ENCODE measurements at places on chromosomes 7 and 10.

DNA sequence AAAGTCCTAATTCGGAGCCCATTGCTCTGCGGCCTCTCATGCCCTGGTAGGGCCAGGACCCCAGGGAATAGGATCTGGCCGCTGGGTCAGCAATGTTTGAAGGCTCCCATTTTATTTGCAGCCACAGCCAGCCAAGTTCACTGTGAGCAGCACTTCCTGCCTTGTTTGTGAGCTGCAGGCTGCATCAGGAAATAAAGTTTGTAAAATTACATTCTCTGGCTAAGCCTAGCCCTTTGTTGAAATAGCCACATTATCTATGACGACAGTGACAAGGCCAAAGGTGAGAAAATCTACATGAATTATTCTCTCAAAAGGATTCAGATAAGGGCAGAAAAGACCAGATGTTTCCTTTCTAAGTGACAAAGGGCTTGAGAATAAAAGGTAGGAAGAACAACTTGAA is 23.7 kb upstream of the ITGB1 start:
- DNase-seq, result peak; percentile 94

- no peak for DNase-seq
These were observed 218.2 kb upstream of the KLF14 start for GRCh38 chr7:130951976-130952876.

- no peak for DNase-seq
These were observed 21.5 kb upstream of the EPHB6 start for GRCh38 chr7:142833174-142834048.

GRCh38 chr10:113557903-113558321 is 5.1 kb downstream of the HABP2 start:
- DNase-seq, result no peak

GRCh38 chr10:132306864-132307751 is 642 bp downstream of the STK32C start:
- no peak for DNase-seq

DNA sequence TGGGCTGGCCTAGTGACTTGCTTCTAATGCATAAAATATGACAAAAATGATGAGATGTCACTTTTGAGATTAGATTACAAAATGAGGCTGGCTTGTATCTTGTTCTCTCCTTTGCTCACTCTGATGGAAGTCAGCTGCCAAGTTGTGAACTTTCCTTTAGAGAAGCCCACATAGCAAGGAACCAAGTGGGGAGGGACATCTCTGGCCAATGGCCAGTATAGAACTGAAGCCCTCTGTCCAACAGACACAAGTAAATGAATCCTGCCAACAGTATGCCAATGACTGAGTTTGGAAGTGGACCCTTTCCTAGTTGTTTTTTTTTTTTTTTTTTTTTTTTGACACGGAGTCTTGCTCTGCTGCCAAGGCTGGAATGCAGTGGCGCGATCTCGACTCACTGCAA is 3.3 kb downstream of the ZC3HC1 start:
- DNase-seq, result no peak

DNA sequence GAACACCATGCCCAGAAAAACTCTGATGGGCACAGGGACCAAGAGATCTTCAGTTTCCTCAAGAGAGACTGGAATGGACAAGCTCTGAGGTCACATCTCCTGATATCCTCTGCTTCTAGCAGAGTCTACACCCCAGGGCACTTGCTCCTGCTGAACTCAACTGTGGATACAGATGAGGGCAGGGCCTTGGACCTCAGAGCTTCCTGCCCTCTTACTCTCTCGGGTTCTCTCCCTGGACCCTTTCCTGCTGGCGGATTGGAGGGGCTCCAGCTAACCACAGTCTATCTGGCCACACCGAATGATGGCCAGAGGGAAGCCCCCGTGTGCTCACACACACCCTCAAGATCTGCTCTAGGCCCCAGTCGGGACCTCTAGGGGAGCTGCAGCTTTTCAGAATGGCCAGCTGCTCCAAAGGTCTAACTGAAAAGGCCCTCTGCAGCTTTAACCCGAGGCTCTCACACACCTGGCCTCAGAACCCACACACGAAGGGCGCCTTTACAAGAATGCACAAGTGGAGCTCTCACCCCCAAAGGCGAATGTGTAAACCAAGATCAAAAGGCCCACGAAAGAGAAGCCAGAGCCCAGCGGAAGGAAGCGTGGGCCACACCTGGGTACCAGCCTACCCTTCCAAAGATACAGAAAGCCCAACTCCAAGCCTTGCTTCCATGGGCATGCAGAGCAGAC is 65.5 kb downstream of the FAM53B start:
- no peak for DNase-seq

DNA sequence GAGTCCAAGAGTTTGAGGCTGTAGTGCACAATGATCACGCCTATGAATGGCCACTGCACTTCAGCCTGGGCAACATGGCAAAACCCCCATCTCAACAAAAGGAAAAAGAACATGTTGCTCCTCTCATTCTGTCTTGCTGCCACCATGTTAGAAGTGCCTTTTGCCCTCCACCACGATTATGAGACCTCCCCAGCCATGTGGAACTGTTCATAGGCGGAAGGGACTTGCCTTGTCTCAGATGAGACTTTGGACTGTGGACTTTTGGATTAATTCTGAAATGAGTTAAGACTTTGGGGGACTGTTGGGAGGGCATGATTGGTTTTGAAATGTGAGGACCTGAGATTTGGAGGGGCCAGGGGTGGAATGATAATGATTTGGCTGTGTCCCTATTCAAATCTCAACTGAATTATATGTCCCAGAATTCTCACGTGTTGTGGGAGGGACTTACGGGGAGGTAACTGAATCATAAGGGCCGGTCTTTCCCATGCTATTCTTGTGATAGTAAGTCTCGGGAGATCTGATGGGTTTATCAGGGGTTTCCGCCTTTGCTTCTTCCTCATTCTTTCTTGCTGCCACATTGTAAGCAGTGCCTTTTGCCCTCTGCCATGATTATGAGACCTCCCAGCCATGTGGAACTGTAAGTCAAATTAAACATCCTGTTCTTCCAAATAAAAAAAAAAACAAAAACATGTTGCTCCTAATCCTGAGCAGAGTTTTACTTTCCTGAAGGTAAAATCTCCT is 22.3 kb downstream of the DLG5 start:
- no peak for DNase-seq

DNA sequence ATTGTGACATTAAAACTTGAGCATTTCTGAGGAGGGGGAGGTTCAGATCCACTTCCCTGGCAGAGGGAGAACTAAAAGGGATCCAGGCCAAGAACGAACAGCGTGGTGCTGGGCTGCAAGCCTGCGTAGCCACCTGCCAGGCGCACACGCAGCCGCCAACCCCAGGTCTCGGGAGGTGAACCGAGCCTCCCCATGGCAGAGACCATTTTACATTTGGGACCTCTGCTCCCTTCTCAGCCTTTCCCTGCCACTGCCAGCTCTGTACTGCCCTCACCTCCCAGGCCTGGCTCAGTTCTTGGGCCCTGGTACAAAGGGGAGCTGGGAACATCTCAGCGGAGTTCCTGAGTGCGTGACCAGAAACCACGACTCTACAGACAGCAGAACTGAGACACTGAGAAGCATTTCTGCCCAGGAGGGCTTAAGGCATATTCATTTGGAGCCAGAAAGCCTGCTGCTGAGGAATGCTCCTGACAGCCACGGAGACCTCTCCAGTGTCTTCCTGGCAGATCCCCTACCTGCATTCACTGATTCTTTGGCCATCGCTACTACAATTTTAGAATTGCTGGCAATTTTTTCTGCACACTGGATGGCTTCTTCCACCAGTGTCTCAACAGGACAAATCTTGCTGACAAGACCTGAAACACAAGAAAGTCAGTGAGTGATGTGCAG is 7.6 kb downstream of the ECHS1 start:
- no peak for DNase-seq

GRCh38 chr7:105496521-105496920 is 25.6 kb downstream of the PUS7 start:
- peak; percentile 37 for DNase-seq

DNA sequence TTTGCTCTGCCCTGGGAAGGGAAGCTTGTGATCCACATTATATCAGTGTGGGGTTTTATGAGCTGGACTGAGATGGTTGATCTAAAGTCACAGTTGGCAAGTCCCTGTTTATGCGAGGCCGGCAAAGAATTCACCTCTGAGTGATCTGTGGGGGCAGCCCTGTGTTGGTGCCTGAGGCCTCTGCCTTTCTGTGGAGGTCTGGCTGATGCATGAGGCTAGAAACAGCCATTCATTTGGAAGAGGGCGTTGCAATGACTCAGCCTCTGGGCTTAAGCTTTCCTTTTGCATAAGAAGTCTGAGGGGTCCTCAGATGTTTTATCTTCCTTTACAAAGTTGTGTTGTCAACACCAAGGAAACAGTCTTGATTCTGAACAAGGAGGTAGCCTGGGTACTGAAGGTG is 126.9 kb downstream of the MGMT start:
- no peak for DNase-seq

DNA sequence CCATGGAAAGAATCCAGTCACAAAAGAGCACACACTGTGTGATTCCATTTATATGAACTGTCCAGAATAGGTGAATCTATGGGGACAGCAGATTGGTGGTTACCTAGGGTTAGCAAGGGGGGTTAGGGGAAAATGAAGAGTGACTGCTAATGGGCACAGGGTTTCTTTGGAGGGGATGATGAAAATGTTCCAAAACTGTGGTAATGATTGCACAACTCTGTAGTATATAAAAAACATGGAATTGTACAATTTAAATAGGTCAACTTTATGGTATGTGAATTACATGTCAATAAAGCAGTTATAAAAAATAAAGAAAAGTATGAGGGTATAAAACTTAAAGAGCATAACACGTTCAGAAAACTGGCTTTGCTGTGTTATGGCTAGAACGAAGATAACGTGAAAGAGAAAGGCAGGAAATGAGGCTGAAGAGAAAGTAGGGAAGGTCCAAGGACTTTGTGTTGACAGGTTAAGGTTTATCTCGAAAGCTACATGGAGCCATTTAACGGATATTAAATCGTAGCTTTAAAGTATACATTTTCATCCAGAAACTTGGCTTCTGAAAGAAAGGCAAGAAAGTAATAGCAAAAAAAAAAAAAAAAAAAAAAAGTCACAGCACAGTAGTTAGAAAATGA is 26.4 kb upstream of the MSS51 start:
- DNase-seq, result no peak

GRCh38 chr10:804787-805619 is 115.5 kb upstream of the DIP2C start:
- DNase-seq, result no peak

GRCh38 chr7:34036972-34037792 is 131.8 kb downstream of the BMPER start:
- DNase-seq, result no peak

- peak; percentile 93 for DNase-seq
These were observed 1.4 kb upstream of the TSPAN15 start for GRCh38 chr10:69449841-69450240.

DNA sequence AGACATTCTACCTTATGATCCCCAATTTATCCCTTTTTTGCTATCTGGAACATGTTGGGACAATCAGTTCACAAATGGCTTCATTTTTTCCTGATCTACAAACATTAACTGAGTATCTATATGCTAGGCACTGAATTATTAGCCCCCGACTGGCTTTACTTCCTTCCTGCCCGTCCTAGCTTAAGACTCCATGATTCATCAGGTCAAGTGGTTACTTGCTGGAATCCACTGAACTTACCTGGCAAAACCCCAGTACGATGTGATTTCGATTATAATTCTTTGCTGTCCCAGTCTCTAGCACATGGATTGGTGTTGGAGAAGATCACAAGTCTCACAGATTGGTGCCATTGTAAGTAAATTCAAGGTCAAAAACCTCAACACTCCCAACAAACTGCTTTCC is 77.1 kb downstream of the ORC5 start:
- DNase-seq, result no peak

All from kidney capillary endothelial cell (primary cell).